ENCODE measurements at places on chromosomes 11 and 22. TPM values are rescaled to one million over a fixed set of nuclear protein-coding genes. Genes with fewer than 3 reads are reported as not detected.

GRCh38 chr11:110991661-110992355 lies 253.7 kb upstream of the POU2AF2 start:
- no peak overlapping the region for H3K27ac ChIP-seq
- DNase-seq, result no peak
- H3K4me3 ChIP-seq, result no peak overlapping the region

- H3K36me3 ChIP-seq, result peaks cover 2% of the 10 kb centered on the region
- DNase-seq, result no peak
- H3K27me3 ChIP-seq, result no peaks in the 10 kb centered on the region
- no peak overlapping the region for H3K4me3 ChIP-seq
- H3K4me1 ChIP-seq, result peaks cover 3% of the 10 kb centered on the region
These were observed 65.8 kb downstream of the PARVB start for GRCh38 chr22:44089717-44090570.

- no peak overlapping the region for H3K4me3 ChIP-seq
- no peaks in the 10 kb centered on the region for H3K27me3 ChIP-seq
- no peaks in the 10 kb centered on the region for H3K36me3 ChIP-seq
- peaks cover 30% of the 10 kb centered on the region for H3K4me1 ChIP-seq
These were observed 36.6 kb upstream of the CREB3L1 start for GRCh38 chr11:46240861-46241260.

DNA sequence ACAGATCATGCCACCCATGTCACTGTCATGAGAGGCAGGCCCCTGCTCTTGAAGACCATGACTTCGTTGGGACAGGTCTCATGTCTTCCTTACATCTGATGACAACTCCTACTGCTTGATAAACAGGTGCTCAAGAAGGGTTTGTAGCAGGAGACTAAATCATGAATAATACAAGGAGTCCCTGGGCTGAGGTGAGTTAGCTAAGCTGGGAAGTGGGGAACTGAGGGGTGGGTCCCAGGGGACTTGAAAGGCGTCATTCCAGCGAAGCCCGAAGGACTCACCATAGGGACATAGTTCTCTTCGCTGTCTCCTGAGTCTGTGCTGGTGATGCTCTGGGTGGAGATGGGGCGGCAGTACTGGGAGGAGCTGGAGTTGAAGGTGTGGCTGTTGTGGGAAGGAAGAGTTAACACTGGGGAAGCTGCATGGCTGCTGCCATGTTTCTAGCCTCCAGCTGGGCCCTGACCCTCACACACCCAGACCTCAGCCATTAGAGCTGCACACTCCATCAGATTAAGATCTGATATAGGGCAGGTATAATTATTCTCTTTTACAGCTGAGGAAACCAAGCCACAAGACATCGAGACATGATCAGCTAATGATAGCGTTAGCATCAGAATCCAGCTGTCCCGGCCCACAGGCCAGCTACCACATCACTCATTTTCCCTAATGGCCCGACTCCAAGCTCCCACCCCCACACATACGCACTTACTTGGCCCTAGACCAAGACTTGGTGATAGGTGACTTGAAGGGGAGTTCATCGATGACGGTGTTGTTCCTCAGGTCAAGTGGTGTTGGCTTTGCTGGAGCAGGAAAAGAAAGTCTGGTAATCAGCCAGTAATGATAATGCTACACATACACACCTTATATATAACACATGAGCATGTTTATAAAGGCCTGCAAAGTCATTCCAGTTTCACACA lies 32.9 kb downstream of the USP35 start:
- DNase-seq, result no peak
- H3K27me3 ChIP-seq, result no peaks in the 10 kb centered on the region
- peaks cover 26% of the 10 kb centered on the region for H3K36me3 ChIP-seq
- no peaks in the 10 kb centered on the region for H3K4me1 ChIP-seq
- H3K27ac ChIP-seq, result no peak overlapping the region

DNA sequence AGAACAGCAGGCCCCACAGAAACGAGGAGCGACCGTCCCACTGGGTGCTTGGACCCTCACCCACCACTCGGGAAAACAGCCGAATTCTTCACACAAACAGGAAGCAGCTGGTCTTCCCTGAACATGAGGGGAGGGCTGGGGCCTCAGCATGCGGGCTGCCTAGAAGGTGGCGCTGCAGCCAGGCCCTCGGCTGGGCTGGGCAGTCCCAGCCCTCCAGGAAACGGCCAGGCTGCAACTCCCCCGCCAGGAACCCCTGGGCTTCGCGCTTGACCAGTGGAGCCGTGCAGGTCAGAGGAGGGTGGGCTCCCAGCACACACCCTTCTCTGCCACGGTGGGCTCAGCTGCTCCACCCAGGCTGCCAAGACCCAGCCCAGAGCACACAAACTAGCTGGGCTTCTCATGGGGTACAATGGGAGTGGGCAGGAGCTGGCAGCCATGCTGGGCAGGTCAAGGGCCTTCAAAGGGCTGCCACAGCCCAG lies 29.6 kb downstream of the IGF2 start:
- no peaks in the 10 kb centered on the region for H3K36me3 ChIP-seq
- no peaks in the 10 kb centered on the region for H3K27me3 ChIP-seq
- H3K4me1 ChIP-seq, result peaks cover 12% of the 10 kb centered on the region
- peak; percentile 93 for DNase-seq

DNA sequence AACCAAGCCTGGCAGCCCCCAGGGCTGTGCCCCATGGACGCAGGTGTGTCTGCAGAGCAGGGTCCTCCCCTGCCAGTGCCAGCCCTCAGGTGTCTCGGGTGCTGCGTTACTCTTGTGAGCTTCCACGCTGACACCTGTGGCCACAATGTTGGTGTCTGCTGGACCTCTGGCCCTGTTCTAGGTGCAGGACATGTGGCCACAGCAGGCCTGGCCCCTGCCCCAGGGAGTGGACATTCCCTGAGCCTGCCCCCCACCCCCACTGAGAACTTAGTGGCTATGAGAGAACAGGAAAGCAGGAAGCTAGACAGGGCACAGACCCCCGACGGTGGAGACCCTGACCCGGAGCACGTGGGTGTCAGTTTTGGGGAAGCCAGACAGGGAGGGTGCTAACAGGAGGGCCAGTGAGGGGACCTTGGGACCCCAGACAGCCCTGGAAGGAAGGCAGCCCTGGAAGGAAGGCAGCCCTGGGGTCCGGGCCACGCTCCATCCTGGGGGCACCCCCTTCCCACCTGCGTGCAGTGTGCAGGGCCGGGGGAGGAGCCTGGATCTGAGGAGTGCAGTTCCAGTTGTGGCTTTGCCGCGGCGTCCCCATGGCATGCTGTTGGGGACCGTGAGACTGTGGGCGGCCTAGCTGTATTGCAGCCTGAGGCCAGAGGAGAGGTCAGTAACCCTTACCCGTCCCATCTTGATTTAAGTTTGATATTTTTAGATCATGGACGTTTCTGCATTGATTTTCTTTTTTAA lies 43.9 kb upstream of the PPARA start:
- no peak overlapping the region for H3K4me3 ChIP-seq
- no peak overlapping the region for H3K27ac ChIP-seq
- H3K4me1 ChIP-seq, result no peaks in the 10 kb centered on the region
- no peak for DNase-seq

- H3K27ac ChIP-seq, result no peak overlapping the region
- no peak overlapping the region for H3K4me3 ChIP-seq
- no peaks in the 10 kb centered on the region for H3K4me1 ChIP-seq
- H3K36me3 ChIP-seq, result no peaks in the 10 kb centered on the region
- no peak for DNase-seq
These were observed 3.1 kb downstream of the TNNT3 start for GRCh38 chr11:1922481-1923081.

DNA sequence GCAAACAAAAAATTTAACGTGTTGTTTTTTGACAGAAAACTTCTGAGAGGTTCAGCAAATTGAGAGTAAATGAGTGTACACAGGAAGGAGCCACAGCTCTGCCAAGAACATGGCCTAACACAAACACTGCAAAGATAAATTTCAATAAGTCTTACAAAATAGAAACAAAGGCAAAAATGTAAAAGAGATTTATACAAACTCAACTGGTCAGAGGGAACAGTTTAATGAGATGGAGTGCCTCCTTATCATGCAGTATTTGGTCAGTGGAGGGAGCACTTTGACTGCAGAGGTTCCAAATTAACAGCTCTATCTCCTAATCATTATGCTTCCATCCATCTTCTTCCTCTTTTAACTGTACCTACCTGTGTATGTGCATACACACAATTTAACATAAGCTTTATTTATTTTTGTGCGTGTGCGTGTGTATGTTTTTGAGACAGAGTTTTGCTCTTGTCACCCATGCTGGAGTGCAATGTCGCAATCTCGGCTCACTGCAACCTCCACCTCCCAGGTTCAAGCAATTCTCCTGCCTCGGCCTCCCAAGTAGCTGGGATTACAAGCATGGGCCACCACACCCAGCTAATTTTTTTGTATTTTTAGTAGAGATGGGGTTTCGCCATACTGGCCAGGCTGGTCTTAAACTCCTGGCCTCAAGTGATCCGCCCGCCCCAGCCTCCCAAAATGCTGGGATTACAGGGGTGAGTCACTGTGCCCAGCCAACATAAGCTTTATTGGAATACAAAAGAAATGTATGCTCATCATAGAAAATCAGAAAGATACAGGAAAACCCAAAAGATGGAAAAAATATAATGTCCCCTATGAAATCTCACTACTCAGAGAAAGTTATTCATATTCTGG lies 111.9 kb downstream of the MRTFA start:
- H3K27ac ChIP-seq, result no peak overlapping the region
- H3K27me3 ChIP-seq, result no peaks in the 10 kb centered on the region
- H3K36me3 ChIP-seq, result no peaks in the 10 kb centered on the region
- H3K4me3 ChIP-seq, result no peak overlapping the region

DNA sequence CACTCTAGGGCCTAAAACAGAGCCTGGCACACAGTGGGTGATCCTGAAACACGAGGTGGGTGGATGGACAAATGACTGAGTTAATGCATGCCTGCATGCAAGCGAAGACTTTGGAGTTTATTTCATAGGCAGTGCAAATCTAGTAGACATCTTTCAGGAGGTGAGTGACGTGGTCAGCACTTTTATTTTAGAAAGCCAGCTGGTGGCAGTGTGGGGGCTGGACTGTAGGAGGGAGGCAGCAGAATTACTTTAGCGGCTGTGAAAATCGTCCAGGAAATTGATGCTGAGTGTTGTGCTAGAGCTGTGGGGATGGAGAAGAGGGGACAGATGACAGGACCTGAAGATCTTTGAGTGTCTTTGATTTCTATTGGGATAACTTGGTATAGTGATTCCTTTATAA lies 47.1 kb downstream of the BMAL1 start:
- no peaks in the 10 kb centered on the region for H3K4me1 ChIP-seq
- H3K27ac ChIP-seq, result no peak overlapping the region
- H3K4me3 ChIP-seq, result no peak overlapping the region
- no peaks in the 10 kb centered on the region for H3K27me3 ChIP-seq

GRCh38 chr11:78973876-78974275 lies 399.2 kb upstream of the NARS2 start:
- H3K27me3 ChIP-seq, result no peaks in the 10 kb centered on the region
- H3K4me1 ChIP-seq, result no peaks in the 10 kb centered on the region
- DNase-seq, result no peak
- no peak overlapping the region for H3K27ac ChIP-seq

Gene IL18
- total RNA-seq, result 1.5 TPM

Gene FLRT1
- total RNA-seq, result not detected

All from endothelial cell of umbilical vein (primary cell).